ENCODE measurements at places on chromosomes 4 and X. TPM values are rescaled to one million over a fixed set of nuclear protein-coding genes. Genes with fewer than 3 reads are reported as not detected.

DNA sequence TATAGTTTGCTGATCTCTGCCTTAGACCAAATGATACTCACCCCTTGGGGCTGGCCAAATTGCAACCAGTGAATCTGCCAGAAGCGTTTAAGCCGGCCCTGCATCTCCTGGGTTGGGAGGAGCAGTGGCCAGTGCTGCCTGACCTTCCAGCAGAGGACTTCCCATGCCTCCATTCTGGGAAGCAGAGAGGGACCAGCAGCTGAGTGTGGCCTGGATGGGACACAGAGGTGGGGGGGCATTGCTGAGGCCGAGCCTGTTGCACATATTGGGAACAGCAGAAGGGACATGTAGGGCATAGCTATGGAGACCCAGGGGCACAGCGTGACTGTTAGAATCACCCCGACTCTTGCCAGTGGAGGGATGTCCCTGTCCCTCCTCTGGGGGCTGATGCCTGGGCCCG lies 93.3 kb downstream of the CPZ start:
- H3K27ac ChIP-seq, result no peak overlapping the region
- no peaks in the 10 kb centered on the region for H3K27me3 ChIP-seq
- no peak overlapping the region for H3K4me3 ChIP-seq
- H3K4me1 ChIP-seq, result no peaks in the 10 kb centered on the region

Gene ETDB
- not detected for total RNA-seq

Gene CT45A2
- not detected for total RNA-seq

GRCh38 chr4:151324752-151325110 lies 674 bp downstream of the SH3D19 start:
- DNase-seq, result peak; percentile 79
- H3K27ac ChIP-seq, result peak overlapping the region; percentile 45
- H3K4me1 ChIP-seq, result peaks cover 2% of the 10 kb centered on the region
- no peaks in the 10 kb centered on the region for H3K36me3 ChIP-seq
- peak overlapping the region; percentile 90 for H3K4me3 ChIP-seq
- no peaks in the 10 kb centered on the region for H3K27me3 ChIP-seq

Gene TCEAL2
- total RNA-seq, result 14.2 TPM

Gene NBDY
- total RNA-seq, result 62.2 TPM

Gene GLRA3
- total RNA-seq, result 0.09 TPM

Gene FSTL5
- not detected for total RNA-seq
